T-helper 17 cell (primary cell): ENCODE measurements at places on chromosomes 12 and 14.

GRCh38 chr14:44778604-44779003, 183.1 kb downstream of the KLHL28 start:
- no peak for DNase-seq

DNA sequence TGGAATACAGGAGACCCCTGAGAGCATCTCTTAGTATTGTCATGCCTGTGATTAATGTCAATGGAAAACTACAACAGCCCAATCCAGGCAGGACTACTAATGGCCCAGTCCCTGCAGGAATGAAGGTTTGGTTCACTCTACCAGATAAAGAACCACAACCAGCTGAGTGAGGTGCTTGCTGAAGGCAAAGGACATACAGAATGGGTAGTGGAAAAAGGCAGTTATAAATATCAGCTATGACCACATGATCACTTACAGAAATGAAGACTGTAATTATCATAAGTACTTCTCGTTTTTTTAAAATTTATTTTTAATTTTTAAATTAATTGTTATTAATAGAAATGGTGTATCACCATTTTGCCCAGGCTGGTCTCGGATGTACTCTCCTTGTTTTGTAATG, 17.2 kb upstream of the LPCAT3 start:
- no peak for DNase-seq

- no peak for DNase-seq
Observed at GRCh38 chr14:99454246-99454645, 26.4 kb downstream of the SETD3 start.

GRCh38 chr12:15468911-15469310, 146.6 kb downstream of the PTPRO start:
- no peak for DNase-seq

DNA sequence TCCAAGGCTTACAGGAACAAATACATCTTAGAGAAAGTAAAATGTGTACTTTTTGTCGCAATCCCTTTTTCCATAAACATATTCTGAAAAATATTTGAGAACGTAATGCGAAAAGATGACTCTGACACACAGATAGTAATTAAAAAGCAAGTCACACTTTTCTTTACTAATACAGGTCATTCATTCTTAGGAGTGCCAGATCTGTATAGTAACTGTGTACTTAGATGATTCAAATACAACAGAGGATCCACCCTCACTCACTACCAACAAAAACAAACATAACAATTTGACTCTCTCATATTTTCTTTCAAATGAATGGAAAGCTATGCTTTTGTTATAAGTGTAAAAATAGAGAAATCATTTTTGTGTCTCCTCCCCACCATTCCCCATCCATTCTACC, 795.4 kb downstream of the SLC6A15 start:
- DNase-seq: no peak

DNA sequence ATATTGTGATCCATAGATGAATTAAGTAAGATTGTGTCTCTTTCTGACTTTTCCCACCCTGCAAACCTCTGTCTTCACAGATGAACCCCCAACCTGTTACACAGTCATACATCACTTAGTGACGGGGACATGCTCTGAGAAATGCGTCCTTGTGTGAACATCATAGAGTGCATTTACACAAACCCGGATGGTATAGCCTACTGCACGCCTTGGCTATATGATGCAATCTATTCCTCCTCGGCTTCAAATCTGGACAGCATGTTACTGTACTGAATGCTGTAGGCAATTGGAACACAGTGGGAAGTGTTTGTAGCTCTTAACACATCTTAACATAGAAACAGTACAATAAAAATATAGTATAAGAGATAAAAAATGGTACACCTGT, 7.4 kb upstream of the TESPA1 start:
- DNase-seq: no peak

DNA sequence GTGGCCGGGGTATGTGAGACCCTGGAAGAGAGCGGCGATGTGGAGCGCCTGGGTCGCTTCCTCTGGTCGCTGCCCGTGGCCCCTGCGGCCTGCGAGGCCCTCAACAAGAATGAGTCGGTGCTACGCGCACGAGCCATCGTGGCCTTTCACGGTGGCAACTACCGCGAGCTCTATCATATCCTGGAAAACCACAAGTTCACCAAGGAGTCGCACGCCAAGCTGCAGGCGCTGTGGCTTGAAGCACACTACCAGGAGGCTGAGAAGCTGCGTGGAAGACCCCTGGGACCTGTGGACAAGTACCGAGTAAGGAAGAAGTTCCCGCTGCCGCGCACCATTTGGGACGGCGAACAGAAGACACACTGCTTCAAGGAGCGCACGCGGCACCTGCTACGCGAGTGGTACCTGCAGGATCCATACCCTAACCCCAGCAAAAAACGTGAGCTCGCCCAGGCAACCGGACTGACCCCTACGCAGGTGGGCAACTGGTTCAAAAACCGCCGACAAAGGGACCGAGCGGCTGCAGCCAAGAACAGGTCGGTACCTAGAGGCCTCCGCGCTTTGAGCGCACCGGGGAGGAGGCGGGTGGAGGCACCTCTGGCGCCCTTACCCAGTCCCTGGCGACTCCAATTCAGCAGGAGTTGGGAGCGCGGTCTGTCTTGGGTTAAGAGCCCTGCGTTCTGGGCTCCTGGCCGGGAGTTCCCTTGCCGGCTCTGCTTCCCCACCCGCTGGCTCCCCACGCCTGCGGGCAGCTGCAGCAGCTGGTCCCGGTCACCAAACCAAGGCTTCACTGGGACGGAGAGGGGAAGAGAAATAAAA, 700 bp downstream of the SIX6 start:
- DNase-seq: no peak
